Motor neuron (in vitro differentiated cells): ENCODE measurements at places on chromosomes 13 and 19. TPM values are rescaled to one million over a fixed set of nuclear protein-coding genes. Genes with fewer than 3 reads are reported as not detected.

GRCh38 chr19:16380314-16380695 is 55.7 kb downstream of the KLF2 start:
- no peak for ATAC-seq

DNA sequence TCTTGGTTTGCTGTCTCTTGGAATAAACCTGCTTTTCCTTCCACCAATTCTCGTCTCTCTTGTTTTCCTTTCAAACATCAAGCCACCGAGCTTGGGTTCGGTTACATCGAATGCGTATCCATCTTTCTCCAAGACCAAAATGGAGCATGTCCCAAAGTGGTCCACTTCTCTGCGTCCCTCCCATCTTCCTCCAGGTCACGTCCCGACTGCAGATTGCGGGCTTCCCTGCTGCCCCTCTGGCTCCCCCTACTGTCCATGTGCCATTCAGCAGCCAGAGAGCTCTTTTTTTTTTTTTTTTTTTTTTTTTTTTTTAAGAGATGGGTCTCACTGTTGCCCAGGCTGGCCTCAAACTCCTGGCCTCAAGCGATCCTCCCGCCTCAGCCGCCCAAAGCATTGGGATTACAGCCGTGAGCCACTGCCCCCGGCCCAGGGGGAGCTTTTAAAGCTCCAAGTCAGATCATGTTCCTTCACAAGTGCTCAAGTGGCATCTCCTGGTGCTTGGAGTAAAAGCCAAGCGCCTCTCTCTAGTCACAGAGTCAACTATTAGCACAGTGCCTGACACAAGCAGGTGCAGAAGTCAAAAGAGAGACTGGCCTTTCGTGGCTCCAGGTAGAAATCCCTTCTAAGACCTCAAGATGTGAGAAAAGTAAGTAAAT is 10.0 kb downstream of the COL5A3 start:
- peak; percentile 62 for ATAC-seq

- no peak for ATAC-seq
Observed at GRCh38 chr13:37442996-37443395, 155.6 kb downstream of the POSTN start.

GRCh38 chr13:113315992-113316391 is 19.0 kb downstream of the LAMP1 start:
- no peak for ATAC-seq

DNA sequence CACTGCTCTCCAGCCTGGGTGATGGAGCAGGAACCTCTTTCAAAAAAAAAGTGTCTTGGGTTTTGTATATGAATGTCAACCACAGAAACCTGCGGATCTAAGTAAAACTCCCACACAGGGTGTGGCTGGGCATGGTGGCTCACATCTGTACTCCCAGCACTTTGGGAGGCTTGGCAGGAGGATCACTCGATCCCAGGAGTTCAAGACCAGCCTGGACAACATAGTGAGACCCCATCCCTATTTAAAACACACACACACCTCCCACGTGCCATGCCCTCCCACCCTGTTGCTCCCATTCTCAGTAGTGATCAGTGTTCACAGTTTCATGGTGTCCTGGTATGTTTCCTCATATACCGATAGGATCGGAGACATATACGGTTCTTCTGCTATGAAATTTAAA is 9.2 kb downstream of the TMED1 start:
- ATAC-seq: no peak

DNA sequence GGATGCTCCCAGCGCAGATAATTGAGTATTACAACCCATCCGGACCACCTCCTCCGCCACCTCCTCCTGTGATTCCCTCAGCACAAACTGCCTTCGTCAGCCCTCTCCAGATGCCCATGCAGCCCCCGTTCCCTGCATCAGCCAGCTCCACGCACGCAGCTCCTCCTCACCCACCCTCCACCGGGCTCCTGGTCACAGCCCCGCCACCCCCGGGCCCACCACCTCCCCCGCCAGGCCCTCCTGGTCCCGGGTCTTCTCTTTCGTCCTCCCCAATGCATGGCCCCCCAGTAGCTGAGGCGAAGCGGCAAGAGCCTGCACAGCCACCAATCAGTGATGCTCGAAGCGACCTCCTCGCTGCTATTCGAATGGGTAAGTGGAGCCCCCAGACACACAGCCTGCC is 78.0 kb downstream of the GPR12 start:
- no peak for ATAC-seq

GRCh38 chr19:55673465-55673864 is 1.6 kb upstream of the EPN1 start:
- ATAC-seq: no peak

GRCh38 chr19:28472843-28473242 is 740.1 kb downstream of the UQCRFS1 start:
- ATAC-seq: no peak

DNA sequence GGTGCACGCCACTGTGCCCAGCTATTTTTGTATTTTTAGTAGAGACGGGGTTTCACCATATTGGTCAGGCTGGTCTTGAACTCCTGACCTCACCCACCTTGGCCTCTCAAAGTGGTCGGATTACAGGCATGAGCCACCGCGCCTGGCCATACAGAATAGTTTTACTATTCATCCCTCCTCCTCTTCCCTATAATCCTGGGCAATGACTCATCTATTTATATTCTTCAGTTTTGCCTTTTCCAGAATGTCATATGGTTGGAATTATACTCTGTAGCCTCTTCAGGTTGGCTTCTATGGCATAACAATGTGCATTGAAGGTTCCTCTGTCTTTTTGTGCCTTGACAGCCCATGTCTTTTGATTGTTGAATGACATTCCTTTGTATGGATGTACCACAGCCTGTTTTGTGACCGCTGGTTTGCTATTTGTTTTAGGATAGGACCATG is 22.2 kb upstream of the LRP3 start:
- ATAC-seq: no peak

DNA sequence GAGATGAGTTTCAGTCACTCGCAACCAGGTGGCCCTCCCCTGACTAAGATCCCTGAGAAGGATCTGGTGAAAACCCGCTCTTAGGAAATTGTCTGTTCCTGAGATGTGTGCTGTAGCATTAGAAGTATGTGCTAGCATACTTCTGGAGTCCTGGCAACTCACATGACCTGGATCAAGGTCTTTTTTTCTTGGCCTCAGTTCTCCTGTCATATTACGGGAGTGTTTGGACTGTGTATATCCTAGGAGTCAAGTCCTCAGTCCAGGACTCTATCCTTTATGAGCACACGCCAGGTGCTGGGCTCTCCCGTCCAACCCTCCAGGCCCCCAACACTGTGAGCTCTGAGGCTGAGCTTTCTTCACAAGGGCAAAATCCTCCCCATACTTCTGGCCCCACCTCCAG is 156.4 kb downstream of the UQCRFS1 start:
- no peak for ATAC-seq

DNA sequence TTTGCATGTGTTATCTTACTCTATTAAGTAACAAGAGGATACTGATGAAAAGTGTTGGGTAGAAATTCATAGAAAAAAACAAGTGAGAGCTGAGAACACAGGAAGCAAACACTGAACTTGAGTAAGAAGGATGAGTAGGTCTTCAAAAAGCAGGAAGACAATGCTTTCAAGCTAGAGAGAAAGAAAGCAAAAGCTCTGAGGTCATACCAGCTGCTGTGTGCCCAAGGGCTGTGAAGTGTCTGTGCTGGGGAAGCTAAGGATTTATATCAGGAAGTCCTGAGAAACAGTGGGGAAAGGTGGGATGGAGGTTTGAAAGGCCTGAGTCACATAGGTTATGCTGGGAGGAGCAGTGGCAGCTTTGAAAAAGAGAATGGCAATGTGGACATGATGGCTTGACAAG is 145.5 kb upstream of the MAB21L1 start:
- no peak for ATAC-seq

CCDC169 gene
- total RNA-seq: 1.7 and 5.9 TPM in 2 replicates

ADAMTSL5 gene
- total RNA-seq: 0.50 and 0.55 TPM in 2 replicates

GJA3 gene
- 0.05 and 0.08 TPM in 2 replicates for total RNA-seq

TNFSF11 gene
- not detected in 2 replicates for total RNA-seq

LYL1 gene
- 1.3 and 1.9 TPM in 2 replicates for total RNA-seq

PLPPR3 gene
- total RNA-seq: 0.59 TPM in 1 of 2 replicates, not detected in the other

ZNF296 gene
- total RNA-seq: 1.7 and 1.9 TPM in 2 replicates

ARRDC5 gene
- total RNA-seq: 0.09 TPM in 1 of 2 replicates, not detected in the other

NDUFB7 gene
- 330 and 346 TPM in 2 replicates for total RNA-seq
